ENCODE measurements at places on chromosomes 2 and 18. TPM values are rescaled to one million over a fixed set of nuclear protein-coding genes. Genes with fewer than 3 reads are reported as not detected.

The DHRS9 gene
- 51.8 TPM for polyA plus RNA-seq

DNA sequence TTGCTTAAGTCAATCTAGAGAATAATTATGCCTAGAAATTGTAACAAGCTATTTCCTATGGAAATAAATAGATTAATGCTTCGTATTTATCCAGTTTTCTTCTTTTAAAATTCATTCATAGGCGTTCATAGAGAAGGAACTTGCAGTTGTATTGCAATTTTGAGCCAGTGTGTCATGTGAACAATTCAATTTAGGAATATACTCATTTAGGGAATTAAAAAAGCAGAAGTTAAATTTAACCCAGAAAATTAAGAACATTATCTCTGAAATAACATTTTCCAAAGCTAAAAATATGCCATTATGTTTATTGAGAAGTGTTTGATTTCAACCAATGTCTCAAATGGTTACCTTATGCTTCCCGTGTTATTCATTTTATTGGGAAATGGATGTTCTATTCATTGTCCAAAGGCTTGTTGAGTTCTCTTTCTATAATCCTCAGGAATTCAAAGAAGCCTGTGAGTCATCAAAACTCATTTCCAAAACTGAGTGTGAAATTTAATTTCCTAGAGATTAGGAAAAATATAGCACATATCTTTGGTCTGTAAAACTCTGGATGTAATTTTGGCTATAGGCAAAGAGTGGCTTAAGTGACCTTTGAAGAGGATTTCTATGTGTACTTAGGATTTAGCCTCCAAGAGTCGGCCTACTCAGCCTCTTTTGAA lies 99.7 kb downstream of the SLC8A1 start:
- DNase-seq = no peak

DNA sequence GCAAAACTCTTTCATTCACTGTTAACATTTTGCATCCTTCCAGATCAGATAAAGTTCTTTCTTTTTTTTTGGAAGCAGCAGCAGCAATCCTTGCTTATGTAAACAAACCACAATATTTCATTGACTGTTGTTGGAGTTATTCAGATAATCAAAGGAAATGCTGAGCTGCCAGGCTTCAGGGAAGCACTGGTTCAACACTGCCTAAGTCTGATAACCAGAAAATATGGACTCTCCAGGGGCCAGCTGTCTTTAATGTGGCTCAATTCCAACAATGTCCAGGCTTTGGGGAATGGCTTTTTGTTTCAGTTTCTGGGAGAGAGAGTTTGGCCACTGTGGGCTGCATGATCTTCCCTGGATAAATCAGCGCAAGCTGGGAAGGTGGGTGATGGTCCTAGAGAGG lies 354.3 kb downstream of the AKAIN1 start:
- no peak for DNase-seq

The CHRNA1 gene
- polyA plus RNA-seq = 0.95 TPM

DNA sequence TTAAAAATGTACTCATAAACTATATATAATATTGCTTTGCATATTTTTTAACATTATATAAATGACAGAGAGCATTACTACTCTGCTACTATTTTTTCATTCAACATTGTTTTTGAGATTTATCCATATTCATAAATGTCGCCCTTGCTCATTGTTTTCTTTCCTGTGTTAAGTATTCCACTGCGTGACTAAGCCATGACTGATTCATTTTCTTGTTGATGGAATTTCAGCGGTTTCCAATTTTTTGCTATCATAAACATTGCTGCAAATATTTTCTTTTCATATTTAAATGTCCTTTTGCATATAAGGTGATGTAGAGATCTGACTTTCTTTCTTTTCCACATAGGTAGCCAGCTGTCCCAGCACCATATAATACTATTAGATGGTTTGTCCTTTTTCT lies 57.6 kb downstream of the SFXN5 start:
- no peak for DNase-seq

All from right cardiac atrium (tissue), 5 donors.